ENCODE measurements at places on chromosomes 7 and 10.

DNA sequence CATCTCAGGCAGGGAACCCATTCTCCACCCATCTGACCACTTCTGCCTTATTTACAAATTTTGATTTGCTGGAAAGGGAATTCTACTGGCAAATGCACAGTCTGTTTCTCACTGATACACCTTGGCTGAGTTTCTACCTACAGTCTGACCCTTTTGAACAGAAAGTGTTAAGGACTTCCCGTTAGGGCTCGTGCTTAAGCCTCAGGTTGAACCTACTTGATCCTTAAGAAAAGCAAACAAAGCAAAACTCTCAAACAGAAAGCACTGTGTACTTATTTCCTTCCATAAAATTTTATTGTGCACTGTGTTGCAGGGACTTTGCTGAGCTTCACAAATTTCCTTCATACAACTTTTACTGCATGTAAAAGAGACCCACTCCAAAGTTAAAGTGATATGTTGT lies 367.8 kb downstream of the NRG3 start:
- no peak for DNase-seq

GRCh38 chr7:5043661-5044060 lies 2.0 kb upstream of the RBAK start:
- no peak for DNase-seq

- no peak for DNase-seq
Measured at GRCh38 chr10:76190634-76191270, 759.3 kb downstream of the LRMDA start.

GRCh38 chr10:121405549-121405948 lies 192.7 kb downstream of the FGFR2 start:
- no peak for DNase-seq

GRCh38 chr7:86867163-86867762 lies 192.2 kb downstream of the ELAPOR2 start:
- no peak for DNase-seq

DNA sequence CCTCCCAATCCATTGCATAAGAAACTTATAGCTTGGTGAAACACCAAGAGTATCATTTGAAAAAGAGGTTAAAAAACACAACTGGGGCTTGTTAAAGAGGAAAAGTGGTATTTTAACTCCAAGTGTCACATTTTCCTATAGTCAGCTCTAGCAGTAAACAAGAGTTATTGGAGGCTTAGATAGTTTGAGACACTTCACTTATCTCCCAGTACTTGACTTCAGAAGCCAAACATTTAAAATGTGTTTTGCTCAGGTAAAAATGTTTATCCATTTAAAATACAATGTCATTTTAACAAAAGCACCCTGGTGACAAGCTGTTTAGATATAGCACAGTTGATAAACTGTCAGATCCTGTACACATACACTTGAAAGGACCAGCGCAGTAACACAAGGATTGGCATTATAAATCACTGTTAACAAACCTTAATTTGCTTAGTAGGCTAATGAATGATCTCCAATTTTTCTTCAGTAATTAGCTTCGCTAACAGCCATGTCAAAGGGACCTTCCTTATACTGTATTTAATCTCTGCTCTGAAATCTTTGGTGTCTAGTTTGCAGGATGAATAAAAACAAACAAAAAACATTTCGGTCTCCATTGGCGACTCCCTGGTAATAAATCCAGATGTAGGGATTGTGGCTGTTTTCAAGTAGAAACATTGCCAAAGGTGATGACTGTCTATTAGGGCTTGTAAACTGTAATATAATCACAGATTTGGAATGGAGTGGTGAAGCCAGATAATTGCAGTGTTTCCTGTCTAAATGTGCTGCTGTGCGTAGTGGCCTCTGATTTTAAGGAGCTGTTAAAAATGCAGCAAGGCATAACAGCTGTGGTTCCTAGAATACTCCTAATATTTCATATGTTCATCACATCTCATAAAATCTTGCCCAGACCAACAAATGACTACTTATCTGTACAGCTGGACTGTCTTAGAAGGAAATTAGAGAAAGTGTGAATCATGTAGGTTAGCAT lies 545.1 kb downstream of the AUTS2 start:
- no peak for DNase-seq

GRCh38 chr7:105776986-105777910 lies 99.2 kb downstream of the ATXN7L1 start:
- DNase-seq, result no peak

- DNase-seq, result no peak
Measured at GRCh38 chr10:31413325-31413724, 94.3 kb downstream of the ZEB1 start.

DNA sequence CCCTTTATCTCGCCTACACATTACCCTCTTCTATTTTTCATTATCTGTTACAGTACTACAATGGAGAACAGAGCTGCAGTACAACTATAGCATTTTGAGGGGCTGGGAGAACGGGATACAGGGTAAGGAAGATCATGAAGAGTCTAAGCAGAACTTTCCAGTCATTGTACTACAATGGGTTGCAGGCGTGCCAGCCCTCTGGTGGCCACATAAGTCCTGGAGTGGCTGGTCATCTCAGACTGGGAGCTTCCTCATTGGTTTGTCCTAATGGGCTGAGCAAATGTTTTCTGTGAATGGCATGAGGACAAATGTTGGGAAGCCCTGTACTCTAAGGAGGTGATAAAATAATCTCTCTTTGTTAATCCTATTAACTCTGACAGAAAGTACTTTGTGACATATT lies 33.0 kb downstream of the TMEM106B start:
- DNase-seq, result no peak

- peak; percentile 40 for DNase-seq
Measured at GRCh38 chr7:5773661-5774086, 7.8 kb downstream of the RNF216 start.

- no peak for DNase-seq
Measured at GRCh38 chr7:106620676-106621075, 40.3 kb downstream of the CCDC71L start.

- DNase-seq, result no peak
Measured at GRCh38 chr10:49152663-49153062, 18.8 kb upstream of the FAM170B start.

DNA sequence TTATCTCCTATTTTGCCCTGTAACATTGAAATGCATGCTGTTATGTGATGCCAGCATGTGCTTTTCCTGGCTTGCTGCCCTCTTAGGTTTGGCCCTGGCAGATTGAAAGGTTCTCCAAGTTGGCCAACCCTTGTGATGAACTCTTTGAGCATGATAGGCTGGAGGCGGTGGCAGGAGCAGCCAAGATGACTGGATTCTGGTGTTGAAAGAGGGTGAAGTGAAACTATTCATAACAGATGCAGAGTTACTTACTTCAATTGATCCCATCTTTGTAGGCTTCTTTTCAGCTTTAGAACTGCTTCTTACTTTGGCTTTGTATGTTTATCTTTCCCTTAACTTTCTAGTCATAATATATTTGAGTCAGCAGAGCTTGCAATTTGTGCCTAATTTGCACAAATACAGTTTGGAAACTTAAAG lies 57.6 kb downstream of the BICC1 start:
- no peak for DNase-seq

DNA sequence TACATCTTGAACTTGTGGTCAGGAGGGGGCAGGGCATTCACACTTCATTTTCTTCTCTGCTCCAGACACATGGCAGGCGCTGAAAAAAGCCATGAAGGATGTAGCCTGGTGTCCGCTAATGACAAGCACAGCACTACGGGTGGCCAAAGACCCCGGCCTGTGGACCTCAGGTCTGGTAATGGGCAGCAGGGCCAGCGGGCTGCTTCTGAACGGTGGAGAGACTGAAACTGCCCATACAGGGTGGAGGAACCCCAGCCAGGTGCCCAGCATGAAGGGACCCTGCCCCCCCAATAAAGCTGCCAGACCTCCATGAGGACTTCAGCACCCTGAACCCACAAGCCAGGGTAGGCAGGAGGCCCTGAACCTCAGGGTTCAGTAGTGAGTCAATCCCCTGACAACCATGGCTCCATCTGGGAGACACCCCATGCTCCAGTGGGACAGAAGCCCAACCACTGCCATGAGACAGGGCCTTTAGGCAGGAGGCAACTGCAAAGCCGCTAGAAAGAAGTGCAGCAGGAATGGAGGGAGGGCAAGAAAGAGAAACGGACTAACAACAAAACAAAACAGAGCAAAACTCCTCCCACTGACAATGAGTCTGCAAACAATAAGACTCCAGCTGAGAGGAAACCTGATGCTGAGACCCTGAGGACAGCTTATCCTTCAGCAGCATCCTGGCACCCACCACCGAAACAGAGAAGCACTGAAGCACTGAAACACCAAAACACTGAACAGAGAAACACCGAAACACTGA lies 140.2 kb upstream of the PPP2R2D start:
- DNase-seq, result no peak

GRCh38 chr7:26593896-26594295 lies 270.5 kb downstream of the SKAP2 start:
- no peak for DNase-seq

GRCh38 chr7:140393756-140394306 lies 4.5 kb downstream of the SLC37A3 start:
- DNase-seq, result no peak

- DNase-seq, result no peak
Measured at GRCh38 chr10:109025172-109025571, 898.1 kb downstream of the XPNPEP1 start.

- DNase-seq, result peak; percentile 1
Measured at GRCh38 chr7:66921396-66921917, 432 bp downstream of the TMEM248 start.

GRCh38 chr10:48800007-48800675 lies 115.5 kb downstream of the WDFY4 start:
- DNase-seq, result no peak

GRCh38 chr7:33639552-33640197 lies 265.7 kb upstream of the BMPER start:
- DNase-seq, result no peak

DNA sequence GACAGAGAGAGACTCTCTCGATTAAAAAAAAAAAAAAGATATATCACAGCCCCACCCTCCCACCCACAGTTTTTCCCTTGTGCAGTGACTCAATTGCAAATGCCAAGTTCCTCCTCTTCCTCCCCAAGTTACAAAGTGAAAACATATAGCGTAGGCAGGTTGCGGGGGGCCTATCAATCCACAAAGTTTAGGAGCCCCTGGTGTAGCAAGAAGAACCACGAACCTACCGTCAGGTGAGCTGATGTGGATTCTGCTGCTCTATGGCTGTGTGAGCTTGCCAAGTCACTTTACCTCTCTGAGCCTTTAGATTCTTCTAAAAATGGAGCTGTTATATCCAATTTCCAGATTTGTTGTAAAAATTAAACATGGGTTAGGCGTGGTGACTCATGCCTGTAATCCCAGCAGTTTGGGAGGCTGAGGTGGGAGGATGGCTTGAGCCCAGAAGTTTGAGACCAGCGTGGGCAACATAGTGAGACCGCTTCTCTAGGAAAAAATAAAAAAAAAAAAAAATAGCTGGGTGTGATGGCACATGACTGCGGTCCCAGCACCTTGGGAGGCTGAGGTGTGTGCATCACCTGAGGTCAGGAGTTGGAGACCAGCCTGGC lies 8.2 kb upstream of the RHBDD2 start:
- DNase-seq, result no peak

- DNase-seq, result no peak
Measured at GRCh38 chr10:74871595-74872382, 45.4 kb downstream of the KAT6B start.

DNA sequence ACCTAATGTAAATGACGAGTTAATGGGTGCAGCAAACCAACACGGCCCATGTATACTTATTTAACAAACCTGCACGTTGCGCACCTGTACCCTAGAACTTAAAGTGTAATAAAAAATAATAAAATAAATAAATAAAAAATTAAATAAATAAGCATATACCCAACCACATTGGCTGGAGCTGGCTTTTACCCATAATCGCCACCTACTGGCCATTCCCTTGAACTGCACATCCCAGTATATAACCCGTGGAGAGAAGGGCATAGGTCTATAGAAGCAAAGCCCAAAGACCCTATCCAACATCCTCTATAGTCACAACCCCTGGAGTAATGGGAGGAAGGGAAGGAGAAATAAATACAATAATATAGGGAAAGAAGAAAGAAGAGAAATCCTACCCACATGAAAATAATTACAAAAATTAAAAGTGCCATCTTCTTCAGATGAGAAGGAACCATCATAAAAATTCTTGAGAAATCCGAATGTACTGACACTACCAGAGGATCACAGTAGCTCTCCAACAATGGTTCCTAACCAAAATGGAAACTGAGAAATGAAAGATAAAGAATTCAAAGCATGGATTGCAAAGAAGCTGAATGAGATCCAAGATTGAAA lies 65.6 kb downstream of the TWIST1 start:
- peak; percentile 10 for DNase-seq

GRCh38 chr7:136698231-136698630 lies 170.2 kb upstream of the CHRM2 start:
- no peak for DNase-seq

GRCh38 chr10:7130191-7130911 lies 280.5 kb downstream of the SFMBT2 start:
- no peak for DNase-seq

- DNase-seq, result no peak
Measured at GRCh38 chr7:140034421-140034820, 28.3 kb downstream of the PARP12 start.

- DNase-seq, result no peak
Measured at GRCh38 chr10:35569111-35569707, 35.9 kb upstream of the GJD4 start.

GRCh38 chr7:117347480-117347879 lies 24.6 kb upstream of the WNT2 start:
- no peak for DNase-seq

DNA sequence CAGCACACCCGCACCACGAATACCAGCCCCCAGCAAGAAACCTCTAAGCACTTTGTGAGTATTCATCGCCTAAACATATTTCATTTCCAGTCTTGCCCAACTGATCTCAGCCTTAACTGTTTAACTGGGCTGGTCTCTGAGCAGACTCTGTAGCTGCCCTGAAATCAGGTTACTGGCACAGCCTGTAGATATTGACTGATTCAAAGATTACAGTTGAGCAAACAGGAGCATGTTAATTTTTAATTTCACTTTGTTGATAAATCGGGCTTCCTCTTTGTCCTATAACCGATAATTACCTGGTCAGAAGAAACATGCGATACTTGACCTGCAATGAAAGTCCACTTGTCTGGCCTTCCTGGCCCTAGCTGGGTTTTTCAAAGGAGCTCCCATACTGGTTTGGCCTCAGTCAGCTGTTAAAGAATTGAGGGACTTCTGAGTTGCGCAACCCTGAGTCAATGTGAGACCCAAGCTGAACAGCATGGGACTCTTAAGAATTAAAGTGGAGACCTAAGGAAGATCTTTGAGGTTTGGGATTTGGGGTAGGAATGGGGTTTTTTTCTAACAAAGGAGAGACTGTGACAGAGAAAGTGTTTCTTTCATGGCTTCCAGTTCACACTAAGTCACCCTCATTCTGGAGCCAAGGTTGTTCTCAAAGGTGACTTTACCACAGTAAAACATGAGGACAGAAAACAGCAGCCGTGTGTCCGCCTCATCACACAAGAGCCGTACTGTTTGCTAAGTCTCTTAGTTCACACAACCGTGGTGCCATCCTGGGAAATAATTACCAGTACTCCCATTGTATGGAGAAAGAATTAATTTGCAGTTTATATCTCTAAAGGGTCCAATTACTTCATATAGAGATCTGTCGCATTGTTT lies 75.9 kb downstream of the PPP1R3C start:
- no peak for DNase-seq

GRCh38 chr7:96992192-96993005 lies 13.0 kb upstream of the DLX6 start:
- DNase-seq, result no peak

- DNase-seq, result no peak
Measured at GRCh38 chr7:92517631-92518030, 10.7 kb downstream of the PEX1 start.

Measured in activated T-cell treated with anti-CD3 and anti-CD28 coated beads for 4 hours (primary cell).